Activated naive CD4-positive, alpha-beta T cell treated with Interleukin-2 at 50 U/mL for 16 hours (primary cell): ENCODE measurements at places on chromosomes 11 and 22.

DNA sequence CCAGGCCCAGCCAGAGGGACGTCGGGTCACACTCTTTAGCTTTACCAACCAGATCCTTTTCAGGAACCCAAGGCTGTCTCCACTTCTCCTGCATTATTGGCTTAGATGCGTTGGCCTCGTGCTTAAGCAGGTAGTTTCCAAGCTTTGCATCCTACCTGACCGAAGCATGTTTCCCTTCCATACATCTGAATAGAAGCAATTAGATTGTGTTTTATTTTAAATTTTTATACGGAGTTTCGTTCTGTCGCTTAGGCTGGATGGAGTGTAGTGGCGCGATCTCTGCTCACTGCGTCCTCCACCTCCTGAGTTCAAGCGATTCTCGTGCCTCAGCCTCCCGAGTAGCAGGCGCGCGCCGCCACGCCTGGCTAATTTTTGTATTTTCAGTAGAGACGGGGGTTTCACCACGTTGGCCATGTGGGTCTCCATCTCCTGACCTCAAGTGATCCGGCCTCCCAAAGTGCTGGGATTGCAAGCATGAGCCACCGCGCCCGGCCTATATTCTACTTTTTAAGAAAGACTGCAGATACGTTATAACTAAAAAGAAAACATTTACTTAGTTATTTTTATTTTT, 677 bp downstream of the DYNC2H1 start:
- peak; percentile 5 for DNase-seq

DNA sequence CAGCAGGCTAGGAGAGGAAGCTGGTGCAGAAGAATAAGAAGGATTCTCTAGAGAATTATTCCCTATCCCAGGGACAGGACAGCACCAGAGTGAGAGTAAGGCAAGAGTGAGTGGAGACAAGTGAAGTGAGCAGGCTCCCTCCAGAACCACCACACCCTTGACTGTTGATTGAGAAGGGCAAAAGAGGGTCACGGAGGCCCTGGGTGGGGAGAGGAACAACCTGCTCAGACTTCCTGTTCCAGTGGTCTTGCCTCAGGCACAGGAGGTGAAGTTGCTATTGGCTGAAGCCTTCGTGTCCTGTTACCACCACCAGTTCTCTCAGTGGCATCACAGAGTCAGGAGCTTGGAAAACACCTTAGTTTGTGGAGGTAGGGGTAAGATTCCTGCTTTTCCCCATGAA, 51.7 kb upstream of the CCDC89 start:
- peak; percentile 19 for DNase-seq

DNA sequence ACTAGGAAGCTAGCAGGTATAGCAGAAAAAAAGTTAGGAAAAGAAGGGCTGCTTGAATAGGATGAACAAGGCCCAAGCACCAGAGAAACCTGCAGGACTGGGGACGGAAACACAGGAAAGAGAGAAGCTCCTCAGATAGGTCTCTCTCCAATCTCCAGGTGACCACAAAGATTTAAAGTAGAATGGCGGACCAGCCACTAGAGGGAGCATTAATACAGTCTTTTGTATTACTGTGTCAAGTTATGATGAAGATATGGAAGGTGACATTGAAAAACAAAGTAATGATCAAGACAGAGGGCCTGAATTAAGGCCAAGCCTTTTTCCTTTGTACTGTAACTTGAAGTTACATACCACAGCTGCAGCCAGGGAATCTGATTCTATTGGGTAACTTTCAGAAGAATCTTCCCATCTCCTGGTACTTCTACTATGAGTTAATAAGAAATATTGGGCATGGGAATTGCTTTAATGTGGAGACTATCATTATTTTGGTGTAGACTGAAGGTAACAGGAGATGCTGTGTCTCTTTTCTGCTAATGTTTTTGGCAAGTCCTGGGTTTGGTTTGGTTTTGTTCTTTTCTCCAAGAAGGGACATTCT, 33.8 kb downstream of the OR2AG2 start:
- DNase-seq: peak; percentile 63

- DNase-seq: no peak
Observed at GRCh38 chr22:45211848-45212247, 28.8 kb downstream of the KIAA0930 start.

DNA sequence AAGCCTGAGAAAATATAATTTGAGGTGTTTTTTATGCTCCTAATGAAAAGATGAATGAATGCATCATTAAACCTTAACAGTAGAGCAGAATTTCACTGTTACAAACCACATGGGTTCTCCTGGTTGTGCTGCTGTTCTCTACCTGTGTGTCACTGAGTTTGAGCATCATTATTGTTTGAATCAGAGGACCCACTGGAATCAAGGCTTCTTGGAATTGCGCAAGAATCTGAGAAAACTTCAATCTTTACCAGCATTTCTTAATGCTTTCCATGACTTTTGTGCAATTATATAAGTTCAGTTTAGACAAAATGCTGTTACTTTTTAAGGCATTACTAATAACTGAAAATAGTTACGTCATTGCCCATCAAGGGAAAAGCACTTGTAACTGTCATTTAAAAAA, 18.8 kb upstream of the RBX1 start:
- no peak for DNase-seq

DNA sequence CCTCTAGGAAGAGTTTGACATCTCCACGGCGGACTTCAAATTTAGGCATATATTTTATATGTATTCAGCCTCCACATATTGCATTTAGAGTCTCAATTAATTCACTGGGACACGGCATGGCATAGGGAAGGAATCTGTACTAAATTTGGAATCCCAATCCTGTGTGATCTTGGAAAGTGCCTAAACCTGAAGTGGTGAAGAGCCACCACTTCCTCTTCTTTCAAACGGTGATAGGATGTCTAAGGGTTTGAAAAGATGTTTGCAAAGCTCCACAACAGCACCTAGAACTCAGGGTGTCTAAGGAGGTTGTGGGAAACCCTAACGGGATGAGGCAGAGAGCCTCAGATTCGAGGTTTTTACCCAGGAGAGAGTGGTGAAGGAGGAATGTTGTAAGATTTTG, 1.0 kb upstream of the L3MBTL2 start:
- no peak for DNase-seq

DNA sequence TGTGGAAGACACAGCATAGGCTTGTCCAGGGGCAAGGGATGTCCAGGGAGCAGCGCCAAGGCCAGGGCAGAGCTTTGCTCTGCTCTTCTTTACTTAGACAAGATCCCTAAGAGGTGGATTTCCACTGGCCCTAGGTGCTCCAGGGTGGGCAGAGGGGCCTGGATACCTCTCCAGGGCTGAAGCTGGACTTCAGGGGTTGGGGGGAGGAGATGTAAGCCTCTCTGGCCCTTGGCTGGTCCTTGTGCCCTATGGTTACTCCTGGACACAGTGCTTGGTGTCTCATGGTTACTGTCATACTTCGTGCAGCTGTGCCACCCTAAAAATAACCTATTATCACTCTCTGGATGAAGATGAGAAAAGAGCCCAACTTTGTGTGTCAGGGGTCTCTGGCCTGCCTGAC, 12.9 kb upstream of the KCNJ11 start:
- no peak for DNase-seq

- no peak for DNase-seq
Observed at GRCh38 chr11:77267962-77268361, 33.5 kb downstream of the GDPD4 start.

- no peak for DNase-seq
Observed at GRCh38 chr11:47156333-47156732, 20.3 kb downstream of the ARFGAP2 start.

- DNase-seq: no peak
Observed at GRCh38 chr22:45922256-45922655, 54.7 kb downstream of the WNT7B start.

GRCh38 chr22:48863965-48864528, 963.6 kb downstream of the BRD1 start:
- no peak for DNase-seq

GRCh38 chr11:8744423-8744822, 61.8 kb downstream of the RPL27A start:
- DNase-seq: no peak

DNA sequence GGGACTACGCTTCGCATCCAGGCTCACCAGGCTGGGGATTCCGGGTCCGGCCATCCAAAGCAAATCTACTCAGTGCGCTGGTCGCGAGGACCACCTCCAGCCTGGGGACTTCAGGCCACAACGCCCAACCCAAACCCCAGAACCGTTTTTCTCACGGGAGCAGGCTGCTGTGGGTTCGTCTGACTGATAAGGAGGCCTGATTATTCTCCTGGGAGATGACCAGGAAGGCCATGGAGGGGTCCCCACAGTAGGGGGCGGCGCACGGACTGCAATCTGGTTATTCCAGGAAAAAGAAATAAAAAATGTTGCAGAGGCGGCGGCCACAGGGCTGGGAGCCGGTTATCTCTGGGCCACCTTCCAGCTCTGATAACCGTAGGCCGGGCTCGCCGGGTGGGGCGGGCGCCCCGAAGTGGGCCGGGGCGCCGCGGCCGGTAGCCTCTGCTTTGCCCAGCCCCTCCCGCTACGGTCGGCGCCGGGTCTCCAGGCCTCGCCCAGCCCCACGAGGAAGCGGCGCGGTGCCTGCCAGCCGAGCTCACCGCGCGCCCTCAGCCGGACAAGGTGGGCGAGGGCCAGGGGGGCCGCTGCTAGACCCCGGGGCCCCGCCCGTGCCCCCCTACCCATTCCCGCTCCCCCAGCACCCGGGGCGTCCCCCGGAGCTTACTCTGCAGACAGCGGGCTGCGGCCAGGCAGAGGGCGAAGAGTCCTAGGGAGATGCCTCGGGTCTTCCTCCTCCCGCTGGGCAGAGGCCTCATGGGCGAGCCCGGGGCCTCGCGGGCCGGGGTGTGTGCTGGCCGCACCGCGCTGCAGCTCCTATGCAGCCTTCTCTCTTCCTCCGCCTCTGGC, 446 bp downstream of the VSTM5 start:
- no peak for DNase-seq

GRCh38 chr11:132994966-132995365, 537.3 kb downstream of the OPCML start:
- DNase-seq: no peak

GRCh38 chr11:103471546-103471945, 362.3 kb downstream of the DYNC2H1 start:
- DNase-seq: no peak

DNA sequence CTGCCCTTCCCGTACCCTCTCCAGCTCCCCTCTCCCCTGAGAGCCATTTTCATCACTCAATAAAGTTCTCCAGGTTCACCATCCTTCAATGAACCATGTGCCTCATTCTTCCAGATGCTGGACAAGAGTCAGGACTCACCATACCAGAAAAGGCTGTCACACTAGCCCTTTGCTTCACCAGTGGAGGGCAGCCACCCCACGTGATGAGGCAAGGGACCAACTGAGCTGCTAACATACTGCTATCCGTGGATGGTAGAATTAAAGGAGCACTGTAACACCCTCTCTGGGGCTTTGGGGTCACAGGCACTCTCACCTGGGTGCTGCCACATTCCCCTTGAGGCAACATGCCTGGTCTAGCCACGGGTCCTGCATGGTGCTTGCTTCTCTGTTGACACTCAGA, 13.1 kb upstream of the OR5I1 start:
- no peak for DNase-seq

- DNase-seq: no peak
Observed at GRCh38 chr11:109936661-109937180, 156.5 kb upstream of the ZC3H12C start.

DNA sequence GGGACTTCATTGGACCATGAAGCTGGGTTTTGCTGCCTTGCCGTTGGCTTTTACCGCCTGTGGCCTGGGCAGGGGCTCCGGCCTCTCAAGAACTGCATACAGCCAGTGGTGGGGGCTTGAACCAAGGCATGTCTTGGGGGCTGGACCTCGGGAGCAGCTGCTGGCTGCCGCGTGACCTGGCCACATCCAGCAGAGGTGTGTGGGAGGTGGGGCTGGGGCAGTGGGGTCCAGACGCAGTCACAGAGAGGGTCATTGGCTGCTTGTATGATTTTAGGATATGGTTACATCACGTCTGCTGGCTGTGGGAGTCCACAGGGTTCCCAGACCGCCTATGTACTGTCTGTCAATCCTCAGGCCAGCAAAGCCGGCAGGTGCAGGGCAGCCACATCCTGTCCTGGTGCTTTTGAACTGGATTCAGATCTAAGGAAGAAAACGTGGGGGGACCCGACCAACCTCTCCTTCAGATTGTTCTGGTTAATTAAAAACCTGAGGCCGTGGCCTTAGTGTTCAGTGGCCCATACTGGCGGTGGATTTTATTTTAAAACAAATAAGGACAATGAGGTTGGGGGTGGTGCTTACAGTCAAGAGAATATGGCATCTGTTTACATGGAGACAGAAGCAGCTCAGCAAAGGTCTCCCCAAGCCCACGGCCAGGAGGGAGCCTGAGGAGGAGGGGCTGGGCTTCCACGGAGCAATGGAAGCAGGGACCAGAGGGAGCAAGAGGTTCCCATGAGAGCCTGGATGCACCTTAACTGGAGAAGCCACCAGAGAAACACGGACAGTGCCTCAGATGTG, 426.0 kb downstream of the TBC1D22A start:
- DNase-seq: no peak

- DNase-seq: no peak
Observed at GRCh38 chr22:42872821-42873220, 15.7 kb upstream of the ARFGAP3 start.

DNA sequence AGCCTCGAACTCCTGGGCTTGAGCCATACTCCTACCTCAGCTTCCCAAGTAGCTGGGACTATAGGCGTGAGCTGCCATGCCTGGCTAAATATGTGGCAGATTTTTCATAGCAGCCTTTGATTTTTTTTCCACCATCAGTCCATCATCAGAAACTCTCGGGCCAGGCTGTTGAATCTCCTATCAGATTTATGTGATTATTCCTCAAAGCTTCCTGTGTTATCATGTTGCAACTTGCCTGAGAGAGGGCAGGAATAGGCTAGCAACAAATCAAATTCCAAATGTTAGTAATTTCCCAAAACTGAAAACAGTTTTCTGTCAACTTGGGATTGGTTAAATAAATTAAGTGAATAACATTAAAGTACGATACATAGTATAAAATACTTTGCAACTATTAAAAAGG, 3.4 kb downstream of the LRRC51 start:
- no peak for DNase-seq

- no peak for DNase-seq
Observed at GRCh38 chr11:102500829-102501228, 29.7 kb downstream of the MMP7 start.

DNA sequence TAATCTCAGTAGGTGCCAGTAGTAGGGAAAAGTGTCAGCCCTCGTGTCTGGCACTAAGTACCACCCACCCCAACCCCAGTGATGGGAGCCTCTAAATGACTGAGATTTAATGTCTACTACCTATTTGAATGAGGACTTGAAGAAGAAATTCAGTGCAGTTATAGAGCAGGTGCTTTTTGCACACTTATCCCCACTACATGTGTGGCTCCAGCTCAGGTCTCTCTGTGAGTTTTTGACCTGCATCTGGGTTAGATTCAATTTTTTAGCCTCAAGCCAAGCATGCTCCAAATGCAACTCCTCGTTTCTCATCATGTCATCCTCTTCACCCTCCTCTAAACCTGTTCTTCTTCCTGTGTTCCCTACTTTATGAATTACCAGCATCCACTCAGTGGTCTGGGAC, 24.9 kb upstream of the NNMT start:
- no peak for DNase-seq
